ENCODE measurements at places on chromosomes 3 and 15. TPM values are rescaled to one million over a fixed set of nuclear protein-coding genes. Genes with fewer than 3 reads are reported as not detected.

DNA sequence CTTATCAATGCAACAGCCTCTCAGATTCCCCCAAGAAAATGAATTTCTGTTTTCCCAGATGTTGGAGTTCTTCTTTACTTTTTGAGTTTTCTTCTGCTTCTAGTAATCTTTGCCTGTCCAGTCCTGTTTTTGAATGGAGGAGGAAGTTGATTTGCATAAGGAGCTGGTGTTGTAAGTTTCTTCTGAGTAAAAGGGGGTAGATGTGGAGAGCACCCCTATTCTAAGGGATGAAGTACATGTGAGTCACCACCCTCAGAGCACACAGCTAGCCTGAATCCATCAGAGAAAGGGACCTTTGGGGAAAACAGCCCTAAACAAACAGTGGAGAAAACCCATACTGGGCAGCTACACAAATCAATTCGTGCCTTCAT, 34.5 kb downstream of the ACAA1 start:
- DNase-seq: no peak

DNA sequence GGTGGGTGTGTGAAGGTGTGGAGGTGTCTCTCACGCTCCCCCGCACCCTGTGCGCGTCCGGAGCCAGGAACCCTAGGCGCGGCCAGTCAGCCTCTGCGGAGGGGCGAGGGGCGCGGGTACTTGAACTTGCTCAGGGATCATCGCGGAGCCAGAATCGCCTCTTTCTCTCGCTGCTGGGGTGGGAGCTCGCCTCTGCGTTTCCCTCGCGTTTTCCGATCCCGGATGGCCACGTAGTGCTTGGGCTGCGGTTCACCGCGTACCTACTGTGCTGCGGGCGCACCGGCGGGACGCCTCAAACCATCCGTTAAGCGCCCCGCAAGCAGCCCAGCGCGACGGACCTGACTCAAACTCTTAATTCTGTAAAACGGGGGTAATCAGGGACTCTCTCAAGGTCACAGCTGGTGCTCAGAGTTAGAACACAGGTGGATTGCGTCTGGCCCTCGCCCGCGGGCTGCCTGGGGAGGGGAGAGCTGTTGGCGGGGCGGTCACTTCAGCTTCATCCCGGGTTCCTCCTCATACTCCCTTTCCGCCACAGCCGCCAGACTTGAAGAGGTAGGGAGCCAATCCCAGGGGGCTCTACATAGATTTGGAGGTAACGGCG, 686 bp downstream of the MYRIP start:
- DNase-seq: no peak

DNA sequence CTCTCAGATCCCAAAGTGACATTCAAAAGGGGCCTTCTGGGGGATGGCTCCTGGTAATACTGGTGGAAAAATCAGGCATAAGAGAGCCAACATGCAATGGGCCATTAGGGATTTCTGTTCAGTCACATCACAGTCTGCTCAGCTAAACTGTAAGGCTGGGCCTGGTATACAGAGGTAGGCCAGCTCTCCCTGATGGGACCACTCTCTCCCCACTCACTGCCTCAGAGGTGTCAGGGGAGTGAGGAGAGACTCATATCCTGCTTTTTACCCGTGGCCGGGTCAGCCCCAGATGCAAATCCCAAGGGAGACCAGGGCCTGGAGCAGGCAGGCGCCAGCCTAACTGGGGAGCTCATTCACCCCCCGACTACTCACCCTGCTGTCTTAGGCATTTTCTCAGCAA, 48.1 kb upstream of the TPM1 start:
- no peak for DNase-seq

DNA sequence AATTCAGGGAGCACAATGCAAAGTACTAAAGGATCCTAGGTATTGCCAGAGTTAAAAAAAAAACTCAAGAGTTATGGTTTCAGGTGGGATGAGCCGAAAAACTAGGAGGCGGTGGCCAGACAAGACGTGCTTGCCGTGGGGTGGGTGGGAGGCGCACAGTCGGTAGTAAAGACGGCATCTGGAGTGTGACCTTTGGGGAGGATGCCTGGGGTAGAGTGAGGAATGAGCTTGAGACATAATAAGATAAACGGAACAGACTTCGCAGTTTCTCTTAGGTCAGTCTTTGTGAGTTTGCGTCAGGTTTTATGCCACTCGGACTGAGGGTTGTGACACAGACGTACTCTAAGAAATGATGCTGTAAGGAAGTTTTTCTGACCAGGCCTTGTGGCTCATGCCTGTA, 139.6 kb downstream of the LRRK1 start:
- DNase-seq: no peak

DNA sequence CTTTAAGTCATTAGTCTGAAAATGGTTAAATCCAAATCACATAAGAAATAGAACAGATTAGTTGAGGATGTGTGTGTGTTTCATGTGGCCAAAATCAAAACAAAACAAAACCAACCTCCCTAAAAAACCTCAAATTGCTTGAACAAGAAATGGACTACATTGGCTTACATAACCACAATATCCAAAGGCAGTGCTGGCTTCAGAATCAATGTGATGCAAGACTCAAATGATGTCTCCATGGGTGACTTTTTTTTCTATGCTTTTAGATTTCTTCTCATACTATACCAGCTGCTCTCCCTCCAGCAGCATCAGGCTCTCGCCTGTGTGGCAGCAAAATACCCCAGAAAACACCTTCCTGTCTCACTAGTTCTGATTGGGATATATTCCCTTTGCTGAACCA, 36.0 kb upstream of the CMTM8 start:
- DNase-seq: no peak

MELTF gene
- 8.8 TPM for total RNA-seq

ATR gene
- 34.2 TPM for total RNA-seq

- no peak for DNase-seq
Measured at GRCh38 chr3:134059035-134059601, 29.4 kb upstream of the SLCO2A1 start.

GRCh38 chr15:52069559-52069958, 43.0 kb downstream of the BCL2L10 start:
- no peak for DNase-seq

GRCh38 chr3:71997066-71997653, 212.2 kb upstream of the PROK2 start:
- no peak for DNase-seq
